ENCODE measurements at places on chromosomes 2 and 18.
A peak's percentile ranks its signal among the peaks of the same experiment; 100 is the strongest.

DNA sequence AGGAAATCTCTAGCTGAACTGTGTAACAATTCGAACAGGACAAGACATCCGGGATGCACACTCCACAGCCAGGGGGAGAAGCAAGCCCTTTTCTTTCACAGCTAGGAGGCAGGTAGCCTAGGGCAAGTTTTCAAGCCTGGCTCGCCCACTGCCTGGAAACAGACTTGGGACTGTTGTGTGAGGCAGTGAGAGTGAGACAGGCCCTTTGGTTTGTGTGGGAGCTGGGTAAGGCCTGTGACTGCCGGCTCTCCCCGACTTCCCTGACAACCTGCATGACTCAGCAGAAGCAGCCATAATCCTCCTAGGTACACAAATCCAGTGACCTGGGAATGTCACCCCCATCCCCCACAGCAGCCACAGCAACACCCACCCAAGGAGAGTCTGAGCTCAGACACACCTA is 179.7 kb downstream of the WDPCP start:
- no peak for DNase-seq

DNA sequence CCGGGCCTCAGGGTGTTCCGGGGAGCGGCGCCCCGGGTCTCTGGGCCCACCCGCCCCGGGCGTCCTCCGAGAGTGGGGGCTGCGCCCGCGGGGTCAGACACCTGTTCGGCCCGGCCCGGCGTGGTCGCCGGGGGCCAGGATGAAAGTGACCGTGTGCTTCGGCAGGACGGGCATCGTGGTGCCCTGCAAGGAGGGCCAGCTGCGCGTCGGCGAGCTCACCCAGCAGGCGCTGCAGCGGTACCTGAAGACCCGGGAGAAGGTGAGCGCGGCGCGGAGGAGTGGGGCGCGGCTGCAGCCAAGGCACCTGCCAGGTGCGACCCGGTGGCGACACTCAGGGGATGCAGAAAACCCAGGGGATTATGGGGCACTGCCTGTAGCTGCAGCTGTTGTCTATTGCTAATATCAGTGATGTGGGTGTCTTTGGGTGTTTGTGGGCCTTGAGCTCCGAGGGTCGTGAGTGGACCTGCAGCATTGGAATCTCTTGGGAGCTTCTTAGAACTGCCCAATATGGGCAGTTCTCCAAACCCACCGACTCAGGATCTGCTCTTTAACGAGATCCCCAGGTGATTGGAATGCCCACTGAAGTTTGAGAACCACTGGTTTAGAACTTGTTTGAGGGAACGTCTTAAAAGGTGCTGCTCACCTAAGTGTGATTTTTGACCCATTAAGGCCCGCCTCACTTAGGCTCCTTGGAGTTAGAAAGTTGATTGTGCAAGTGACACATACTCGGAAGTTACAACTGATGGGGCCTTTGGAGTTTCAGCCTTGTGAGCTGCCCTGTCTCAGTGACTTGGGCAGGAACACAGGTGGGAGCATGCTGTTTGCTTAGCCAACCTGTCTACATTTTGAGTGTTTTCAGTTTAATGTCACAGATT is 823 bp downstream of the PARD3B start:
- peak; percentile 60 for DNase-seq

- DNase-seq, result no peak
Observed at GRCh38 chr18:211582-211981, 53.2 kb downstream of the USP14 start.

GRCh38 chr2:65392609-65393008 is 39.8 kb downstream of the SPRED2 start:
- no peak for DNase-seq

GRCh38 chr18:65587491-65587890 is 163.3 kb upstream of the CDH7 start:
- no peak for DNase-seq

DNA sequence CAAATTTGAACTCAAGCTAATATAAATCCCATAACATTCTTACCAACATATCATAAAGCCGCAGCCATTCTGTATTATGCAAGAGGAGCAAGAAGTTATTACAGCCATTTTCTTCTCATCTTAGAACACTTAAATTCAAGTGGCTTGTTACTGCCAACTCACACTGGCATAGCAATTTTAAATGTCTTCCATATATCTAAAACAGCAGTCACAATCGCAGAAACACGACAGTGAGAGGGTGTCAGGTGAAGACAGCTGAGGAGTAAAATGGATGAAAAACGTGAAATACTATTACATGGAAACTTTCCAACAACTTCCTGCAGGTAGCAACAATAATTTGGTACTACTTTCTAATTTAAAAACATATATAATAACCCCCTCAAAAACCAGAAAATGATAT is 17.9 kb downstream of the PPP3R1 start:
- no peak for DNase-seq

- DNase-seq, result no peak
Observed at GRCh38 chr2:144686518-144687215, 166.7 kb upstream of the ZEB2 start.

DNA sequence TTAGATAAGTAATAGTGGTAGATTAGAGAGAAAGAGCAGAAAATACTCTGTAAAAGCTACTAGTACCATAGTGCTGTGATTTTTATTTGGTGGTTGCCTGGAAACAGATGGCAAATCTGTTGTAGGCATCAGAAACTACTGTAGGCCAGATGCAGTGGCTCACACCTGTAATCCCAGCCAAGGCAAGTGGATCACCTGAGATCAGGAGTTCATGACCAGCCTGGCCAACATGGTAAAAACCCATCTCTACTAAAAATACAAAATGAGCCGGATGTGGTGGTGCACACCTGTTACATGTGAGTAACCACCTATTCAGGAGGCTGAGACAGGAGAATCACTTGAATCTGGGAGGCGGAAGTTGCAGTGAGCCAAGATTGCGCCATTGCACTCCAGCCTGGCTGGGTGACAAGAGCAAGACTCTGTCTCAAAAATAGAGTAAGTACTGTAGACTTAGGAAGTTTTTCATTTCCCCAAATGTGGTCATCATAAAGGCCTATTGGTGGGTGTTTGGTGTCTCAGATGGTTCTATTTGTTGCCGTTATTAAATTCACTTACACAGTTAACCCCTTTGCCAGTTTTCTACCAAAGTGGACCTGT is 79.6 kb downstream of the SPTBN1 start:
- no peak for DNase-seq

GRCh38 chr2:101330253-101330933 is 21.9 kb upstream of the RNF149 start:
- peak; percentile 65 for DNase-seq

- DNase-seq, result no peak
Observed at GRCh38 chr18:44123743-44124142, 556.9 kb upstream of the SETBP1 start.

DNA sequence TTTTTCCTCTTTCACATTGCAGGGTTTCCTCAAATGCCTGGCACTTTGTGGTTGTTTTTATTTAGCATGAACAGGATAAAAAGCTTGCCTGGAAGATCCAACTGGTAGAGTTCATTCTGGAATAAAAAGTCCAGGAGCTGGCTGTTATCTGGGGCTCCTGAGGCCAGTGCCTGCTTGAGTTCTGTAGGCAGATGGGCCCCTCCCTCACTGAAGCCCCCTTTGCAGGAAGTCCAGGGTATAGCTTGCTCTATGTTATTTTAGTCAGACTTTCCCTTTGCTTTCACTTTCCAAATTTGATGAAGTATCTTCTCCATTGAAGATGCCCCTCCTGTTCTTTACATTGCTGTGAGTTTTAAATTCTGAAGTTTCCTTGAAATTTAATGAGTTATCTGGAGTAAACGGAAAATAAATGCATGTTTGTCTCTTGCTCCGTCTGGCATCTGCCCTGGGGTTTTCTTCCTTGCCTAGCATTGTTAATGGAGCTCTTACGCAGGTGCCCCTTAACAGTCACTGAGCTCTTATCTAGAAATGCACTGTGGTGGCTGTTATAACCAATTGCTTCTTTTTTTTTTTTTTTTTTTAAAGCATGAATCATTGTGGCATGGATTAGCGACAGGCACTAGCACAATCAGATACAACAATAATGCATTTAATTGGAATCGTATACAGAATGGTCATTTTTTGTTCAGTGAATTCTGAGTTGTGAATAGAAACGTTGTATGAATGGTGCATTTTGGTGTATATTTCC is 27.0 kb upstream of the LPIN1 start:
- DNase-seq, result no peak

- DNase-seq, result no peak
Observed at GRCh38 chr2:24359129-24360049, 947 bp downstream of the ITSN2 start.

DNA sequence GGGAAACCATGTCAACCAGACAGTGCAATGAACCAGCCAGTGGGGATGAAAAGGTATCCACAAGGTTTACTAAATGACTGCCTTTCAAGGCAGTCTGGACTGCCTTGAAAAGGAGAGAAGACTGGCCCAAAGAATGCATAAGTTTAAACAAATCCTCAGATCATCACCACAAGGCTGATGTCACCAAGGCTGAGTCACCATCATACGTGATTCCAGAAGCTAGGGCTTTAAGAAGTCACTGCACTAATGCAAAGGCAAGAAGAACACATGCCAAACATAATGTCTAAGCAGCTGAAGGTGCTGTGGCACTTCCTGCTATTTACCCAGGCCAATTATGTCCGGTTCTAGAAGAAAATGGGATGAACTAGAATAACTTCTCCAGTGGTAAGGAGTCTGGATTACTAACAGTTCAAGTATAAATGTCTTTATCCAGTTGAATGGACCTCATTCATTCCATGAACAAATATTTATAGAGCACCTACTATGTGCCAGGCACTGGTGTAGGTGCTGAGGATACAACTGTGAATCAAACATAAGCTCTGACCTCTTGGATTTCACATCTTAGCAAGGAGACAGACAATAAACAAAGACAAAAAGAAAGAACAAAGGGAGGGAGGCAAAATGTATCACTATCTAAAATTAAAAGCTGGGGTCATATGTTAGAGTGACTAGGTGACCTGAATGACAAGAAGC is 37.6 kb upstream of the ONECUT2 start:
- no peak for DNase-seq

DNA sequence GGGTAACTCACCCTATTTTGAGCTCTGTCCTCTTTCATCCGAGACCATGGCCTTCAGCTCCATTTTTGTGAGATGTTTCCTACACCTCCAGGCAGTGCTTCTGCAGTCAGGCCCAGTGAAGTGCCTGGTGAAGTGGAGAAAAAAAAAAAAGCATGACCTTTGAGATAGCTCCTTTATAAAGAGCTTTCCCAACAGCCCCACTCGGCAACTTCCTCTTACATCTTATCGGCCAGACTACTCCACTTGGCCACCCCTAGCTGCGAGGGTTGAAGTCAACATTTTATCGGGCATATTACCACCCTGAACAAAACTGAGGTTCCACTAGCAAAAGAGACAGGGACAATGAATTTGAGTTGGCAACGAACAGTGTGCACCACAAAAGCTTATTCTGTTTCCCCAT is 124.8 kb upstream of the RNF152 start:
- DNase-seq, result no peak

GRCh38 chr18:38611036-38611964 is 1045.7 kb upstream of the CELF4 start:
- DNase-seq, result no peak

GRCh38 chr2:61538920-61539520 is 864 bp upstream of the XPO1 start:
- DNase-seq, result no peak

DNA sequence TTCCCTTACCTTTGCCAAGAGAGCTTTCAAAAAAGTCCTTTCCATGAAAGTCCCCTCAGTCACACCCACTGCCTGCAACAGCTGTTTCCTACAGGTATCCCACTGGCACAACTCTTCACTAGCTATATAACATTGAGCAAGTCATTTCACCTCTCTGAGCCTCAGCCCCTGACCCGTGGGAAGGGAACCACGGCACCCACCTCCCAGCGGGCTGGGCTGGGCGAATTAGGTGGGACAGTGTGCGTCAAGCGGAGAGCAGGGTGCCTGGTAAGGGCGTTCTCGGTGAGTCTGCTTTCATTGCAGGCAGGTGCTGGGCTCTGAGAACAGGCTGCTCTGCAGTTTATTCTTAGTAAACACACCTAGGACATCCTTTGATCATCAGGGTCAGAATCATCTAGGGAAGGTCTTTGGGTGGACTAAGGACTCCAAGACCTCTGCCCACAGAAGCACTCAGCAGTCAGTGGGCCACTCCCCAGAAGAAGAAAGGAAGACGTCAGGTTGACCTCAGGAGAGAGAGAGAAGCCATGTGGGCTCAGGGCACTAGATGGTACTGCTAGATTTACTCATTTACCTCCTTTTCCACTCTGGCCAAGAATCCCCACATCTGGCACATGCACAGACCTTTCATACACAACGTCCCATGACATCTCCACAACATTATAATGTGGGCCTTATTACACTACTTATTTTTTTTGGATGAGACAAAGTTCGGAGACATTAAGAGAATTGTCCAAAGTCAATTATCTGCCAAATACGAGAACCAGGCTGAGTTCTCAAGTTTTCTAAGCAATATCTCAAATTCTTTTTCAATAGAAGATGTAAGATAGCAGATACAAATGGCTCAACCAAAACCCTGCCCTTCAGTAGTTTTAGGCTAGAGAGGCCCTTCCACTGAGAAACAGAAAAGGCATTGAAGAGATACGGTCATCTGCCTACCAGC is 79.9 kb downstream of the GALNT14 start:
- no peak for DNase-seq

- no peak for DNase-seq
Observed at GRCh38 chr2:105032476-105032875, 5.4 kb upstream of the MRPS9 start.

DNA sequence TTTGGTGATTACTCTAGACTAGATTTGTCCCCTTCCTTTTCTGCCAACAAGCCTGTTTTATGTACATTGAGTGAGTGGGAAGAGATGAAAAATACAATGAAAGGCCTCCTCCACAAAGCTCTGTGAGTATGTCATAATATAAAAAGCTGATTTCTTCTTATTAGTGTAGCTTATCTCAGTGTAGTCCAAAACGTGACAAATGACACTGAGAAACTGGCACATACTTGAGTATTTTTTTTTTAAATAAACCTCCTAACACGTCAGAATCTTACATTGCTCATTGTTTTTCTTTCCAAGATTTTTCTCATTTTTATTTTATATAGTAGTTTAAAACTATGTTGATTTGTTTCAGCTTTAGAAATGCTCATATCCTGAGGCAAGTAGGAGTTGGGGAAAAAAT is 17.9 kb upstream of the FIGN start:
- DNase-seq, result no peak

DNA sequence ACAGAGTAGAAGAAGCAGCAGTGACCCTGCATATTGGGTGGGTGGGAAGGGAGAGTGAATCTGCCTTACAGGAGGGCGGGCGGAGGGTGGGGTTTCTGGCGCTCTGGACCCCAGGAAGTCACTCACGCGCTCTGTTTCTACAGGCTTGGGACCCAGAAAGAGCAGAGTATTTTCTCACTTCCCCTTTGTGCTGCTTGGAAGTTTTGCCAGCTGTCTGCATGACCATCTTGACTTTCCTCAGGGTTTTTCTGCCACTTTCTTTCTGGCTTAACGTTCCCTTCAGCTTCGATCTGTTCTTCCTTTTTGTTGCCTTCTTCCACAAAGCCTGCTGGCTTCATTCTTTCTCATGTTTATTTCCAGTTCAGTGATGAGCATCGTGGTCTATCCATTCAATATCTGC is 383.1 kb downstream of the GALR1 start:
- DNase-seq, result no peak

- DNase-seq, result no peak
Observed at GRCh38 chr2:201883606-201884369, 77.5 kb downstream of the CDK15 start.

GRCh38 chr2:70069049-70069448 is 18.2 kb upstream of the PCBP1 start:
- DNase-seq, result no peak

GRCh38 chr2:145226901-145227300 is 707.0 kb upstream of the ZEB2 start:
- DNase-seq, result no peak

Data from H7 (cell line).